ENCODE measurements at places on chromosomes 1 and 21.

DNA sequence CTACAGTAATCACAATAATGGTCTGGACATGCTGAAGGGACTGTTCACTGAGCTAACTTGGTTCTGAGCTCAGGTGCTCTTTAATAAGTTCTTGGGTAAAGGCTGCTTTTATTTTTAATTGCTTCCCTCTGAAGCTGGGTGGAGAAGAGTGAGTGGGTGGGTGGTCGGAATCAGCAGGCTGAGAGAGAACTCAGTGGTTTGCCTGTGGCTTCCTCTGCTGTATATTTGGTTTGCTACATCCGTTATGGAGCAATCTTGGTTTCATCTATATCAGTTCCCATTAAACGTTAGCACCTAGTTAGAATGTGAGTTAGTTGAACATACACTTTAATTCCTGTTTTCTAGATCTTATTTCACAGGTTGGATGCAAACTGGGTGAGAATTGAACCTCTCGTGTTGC, 23.3 kb downstream of the CNIH4 start:
- peak; percentile 94 for DNase-seq

DNA sequence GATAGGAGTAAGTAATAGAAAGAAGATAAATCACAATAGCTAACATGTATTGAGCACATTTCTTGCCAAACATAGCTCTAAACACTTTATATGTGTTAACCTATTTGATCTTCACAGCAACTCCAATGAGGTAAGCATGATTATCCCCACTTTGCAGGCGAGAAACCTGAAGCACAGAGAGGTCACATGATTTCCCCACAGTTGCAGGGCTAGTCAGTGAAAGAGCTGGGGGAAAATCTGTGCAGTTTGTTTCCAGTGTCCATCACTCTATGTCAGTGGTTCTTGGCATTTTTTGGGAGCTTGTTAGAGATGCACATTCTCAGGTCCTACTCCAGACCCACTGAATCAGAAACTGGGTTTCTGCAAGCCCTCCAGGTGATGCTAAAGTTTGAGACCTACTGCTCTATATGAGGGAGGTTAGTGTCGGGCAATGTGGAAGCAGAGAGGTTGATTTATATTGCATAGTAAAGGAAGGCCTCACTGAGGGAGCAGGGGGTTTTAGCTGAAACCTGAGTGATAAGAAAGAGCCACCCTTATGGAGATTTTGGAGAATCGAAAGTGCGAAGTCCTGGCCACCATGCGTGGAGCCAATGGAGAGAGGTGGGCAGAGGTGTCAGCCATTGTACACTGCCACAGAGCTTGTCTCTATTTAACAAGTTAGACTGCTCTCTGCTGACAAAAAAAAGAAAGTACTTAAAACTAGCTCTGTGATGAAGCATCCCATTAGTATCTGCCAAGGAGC, 20.9 kb downstream of the MCOLN3 start:
- DNase-seq, result no peak

GRCh38 chr1:52904927-52905698, 16.4 kb downstream of the ECHDC2 start:
- no peak for DNase-seq

GRCh38 chr1:38041936-38042834, 4.4 kb downstream of the POU3F1 start:
- no peak for DNase-seq

- no peak for DNase-seq
Measured at GRCh38 chr1:114111731-114112641, 41.7 kb downstream of the SYT6 start.

- DNase-seq, result no peak
Measured at GRCh38 chr1:223319398-223319797, 44.6 kb downstream of the SUSD4 start.

DNA sequence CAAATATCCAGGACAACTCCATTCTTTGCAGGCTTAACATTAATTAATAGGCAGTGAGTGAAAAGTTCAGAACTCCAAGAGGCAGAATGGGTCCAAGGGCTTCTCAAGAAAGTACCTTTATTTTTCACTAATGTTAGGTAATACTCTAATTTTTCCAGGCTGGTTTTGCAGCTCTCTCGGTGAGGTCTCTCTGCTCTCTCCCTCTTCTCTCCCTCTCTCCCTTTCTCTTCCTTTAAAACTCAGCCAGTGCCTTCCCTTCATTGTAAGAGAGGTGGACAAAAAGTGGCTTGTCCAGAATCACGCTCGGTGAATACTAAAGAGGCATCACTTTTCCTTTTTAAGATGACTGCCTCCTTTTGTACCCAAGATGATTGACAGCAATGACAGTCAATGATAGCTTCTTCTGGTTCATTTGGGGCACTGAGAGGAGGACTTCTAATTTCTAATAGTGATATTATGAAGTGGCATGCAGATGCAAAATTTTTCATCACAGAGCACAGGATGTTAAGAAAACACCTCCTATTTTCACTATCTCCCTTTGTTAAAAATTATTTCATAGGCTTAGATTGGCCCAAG, 1.3 kb upstream of the CHI3L1 start:
- no peak for DNase-seq

- DNase-seq, result no peak
Measured at GRCh38 chr21:37266515-37267221, 466 bp downstream of the VPS26C start.

DNA sequence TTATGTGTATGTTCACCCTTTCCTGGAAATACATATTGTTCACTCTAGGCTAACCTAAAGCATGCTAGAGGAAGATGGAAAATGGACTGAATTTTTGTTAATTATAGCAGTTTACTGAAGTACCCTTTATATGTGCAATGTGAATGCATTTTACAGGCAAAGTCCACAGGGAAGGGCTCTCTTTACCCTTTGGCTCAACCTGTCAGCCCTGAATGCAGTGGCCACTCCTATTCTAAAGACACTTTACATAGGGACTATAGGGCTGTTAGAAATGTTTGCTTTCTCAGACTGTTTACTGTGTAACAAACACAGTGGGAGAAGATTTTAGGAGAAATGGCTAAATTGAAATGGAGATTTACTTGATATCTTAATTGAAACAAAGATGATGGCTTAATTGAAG, 78.5 kb downstream of the BRINP2 start:
- DNase-seq, result no peak

GRCh38 chr1:62685431-62685859, 2.7 kb downstream of the DOCK7 start:
- no peak for DNase-seq

- no peak for DNase-seq
Measured at GRCh38 chr1:218570456-218570855, 225.3 kb downstream of the TGFB2 start.

GRCh38 chr1:233796146-233796783, 108.2 kb upstream of the SLC35F3 start:
- no peak for DNase-seq

DNA sequence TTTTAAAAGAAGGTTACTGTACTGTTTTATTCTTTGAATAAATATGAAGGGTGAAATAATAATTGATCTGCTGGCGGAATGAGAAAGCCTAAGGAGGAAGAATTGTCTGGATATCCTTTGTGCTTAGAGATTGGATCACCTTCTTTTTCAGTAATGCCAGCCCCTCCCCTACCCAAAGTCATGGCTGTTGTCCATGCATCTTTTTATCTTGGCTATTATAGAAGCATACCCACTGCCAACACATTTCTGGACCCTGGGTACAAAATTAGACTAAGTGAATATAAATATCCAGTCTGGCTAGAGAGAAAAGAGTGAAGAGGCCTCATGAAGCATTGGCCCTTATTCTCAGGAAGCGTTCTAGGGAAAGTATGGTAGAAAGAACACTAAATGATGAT, 28.1 kb downstream of the AK4 start:
- no peak for DNase-seq

DNA sequence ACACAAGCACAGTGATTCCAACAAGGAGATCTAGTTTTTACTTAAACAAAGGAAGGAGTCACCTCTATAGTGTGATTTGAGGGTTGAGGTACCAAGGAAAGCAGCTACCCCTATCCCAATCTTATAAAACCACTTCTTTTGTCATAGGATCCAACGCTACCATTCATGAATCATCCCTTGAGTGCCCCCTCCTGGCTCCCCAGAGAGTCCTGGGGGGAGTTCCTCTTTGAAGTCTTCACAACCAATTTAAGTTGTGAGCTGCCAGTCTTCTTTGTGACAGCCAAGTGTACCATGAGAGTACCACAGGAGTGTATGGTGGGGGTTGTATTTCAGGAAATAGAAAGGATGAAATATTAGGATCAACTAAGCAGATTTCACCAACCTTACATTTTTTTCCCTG, 39.1 kb upstream of the NHLH2 start:
- no peak for DNase-seq

DNA sequence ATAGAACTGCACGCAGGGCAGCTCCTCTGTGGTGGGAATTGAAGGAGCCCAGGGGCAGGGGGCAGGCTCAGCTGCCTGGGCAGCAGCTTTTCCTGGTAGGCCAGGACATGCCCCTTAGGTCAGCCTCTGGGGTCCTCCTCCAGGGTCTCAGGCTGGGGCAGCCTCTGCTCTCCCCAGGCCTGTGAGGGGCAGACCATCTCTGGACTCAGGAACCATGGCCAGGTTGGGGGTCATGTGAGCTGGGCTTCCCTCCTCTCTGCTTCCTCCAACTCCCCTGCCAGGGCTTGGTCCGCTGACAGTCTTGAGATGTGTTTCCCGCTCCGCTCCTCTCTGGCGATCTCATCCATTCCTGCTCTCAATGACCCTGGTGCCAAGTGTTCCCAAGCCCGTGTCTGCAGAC, 5.7 kb downstream of the C1orf210 start:
- DNase-seq, result no peak

GRCh38 chr1:24391882-24392603, 21.5 kb downstream of the STPG1 start:
- no peak for DNase-seq

- DNase-seq, result no peak
Measured at GRCh38 chr1:241918879-241919278, 38.7 kb upstream of the BECN2 start.

DNA sequence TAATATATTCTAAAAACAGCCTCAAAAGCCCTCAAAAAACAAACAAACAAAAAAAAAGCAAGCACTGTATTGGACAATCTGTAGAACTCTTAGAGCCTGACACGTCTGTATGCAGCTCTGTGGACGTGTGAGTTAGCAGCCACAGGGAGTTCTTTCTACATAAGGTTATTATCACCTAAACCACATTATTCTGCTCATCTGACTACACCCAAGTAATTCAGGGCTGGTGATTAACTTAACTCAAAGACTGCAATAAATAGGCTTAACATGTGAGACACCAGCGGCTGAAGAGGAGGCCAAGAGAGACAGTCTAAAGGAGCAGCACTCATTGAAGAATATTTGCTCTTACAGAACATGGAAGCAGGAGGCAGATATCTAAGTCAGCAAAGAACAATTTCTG, 316.0 kb downstream of the VAV3 start:
- no peak for DNase-seq

DNA sequence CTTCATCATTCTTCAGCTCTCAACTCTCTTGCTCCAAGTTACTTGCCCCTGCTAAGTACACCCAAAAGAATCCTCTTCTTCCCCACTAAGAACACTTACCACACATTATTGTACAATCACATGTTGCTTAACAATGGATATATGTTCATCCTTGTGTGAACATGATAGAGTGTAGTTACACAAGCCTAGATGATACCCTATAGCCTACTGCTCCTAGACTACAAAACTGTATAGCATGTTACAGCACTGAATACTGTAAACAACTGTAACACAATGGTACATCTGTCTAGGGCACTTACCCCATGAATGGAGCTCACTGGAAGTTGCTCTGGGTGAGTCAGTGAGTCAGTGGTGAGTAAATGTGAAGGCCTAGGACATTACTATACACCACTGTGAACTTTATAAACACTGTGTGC, 77.4 kb downstream of the RERE start:
- DNase-seq, result no peak

DNA sequence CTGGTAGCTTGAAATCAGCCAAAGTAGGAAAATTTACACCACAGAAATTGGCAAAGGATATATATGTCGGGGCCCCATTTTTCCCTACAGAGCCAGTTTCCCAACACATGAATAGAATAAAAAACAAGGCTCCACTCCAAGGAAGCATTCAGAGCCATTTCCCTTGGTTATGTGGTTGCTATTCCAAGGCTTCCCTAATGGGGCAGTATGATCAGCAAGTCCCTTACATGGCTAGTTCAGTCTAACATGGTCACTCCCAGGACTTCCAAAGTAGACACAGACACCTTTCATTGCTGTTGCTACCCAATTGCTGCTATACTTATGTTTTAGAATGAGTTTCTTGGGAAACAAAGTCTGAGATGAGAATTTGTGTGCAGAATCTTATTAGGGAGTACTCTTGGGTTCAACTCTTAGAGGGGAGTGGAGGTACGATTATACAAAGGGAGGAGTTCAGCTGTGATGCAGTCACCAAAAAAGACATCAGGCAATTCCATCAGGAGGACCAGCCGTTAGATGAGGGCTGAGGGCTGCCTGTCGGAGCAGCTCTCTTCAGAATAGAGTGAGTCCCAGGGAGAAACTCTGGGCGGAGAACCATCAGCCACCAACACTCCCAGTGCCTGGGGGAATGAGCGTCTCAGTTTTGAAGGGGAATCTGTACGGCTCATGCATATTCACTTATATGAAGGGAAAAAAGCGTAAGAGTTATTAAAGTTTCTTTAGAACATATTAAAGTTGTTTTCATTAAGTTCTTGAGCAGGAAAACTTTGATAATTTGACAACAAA, 92.9 kb downstream of the C21orf91 start:
- DNase-seq, result no peak

GRCh38 chr1:151829352-151830046, 2.1 kb downstream of the RORC start:
- DNase-seq, result peak; percentile 11

DNA sequence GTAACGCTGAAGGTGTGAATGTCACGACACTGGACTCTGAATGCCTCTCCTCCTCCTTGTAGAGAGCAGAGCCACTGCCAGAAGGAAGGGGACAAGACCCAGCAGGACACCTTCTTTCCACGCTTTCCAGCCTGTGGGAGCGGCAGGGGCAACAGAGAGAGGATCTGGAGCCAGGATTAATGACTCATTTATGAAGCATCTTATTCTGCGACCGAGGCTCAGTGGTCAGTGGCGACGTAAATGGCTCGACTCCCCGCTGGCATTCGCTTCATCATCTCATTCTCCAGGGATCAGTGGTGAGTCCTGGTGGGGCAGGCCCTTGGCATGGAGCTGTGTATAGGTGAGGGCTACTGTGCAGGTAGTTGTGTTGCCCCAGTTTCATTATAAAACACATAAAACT, 4.6 kb downstream of the SLC37A1 start:
- DNase-seq, result no peak

- no peak for DNase-seq
Measured at GRCh38 chr1:34057347-34058130, 107.5 kb downstream of the CSMD2 start.

DNA sequence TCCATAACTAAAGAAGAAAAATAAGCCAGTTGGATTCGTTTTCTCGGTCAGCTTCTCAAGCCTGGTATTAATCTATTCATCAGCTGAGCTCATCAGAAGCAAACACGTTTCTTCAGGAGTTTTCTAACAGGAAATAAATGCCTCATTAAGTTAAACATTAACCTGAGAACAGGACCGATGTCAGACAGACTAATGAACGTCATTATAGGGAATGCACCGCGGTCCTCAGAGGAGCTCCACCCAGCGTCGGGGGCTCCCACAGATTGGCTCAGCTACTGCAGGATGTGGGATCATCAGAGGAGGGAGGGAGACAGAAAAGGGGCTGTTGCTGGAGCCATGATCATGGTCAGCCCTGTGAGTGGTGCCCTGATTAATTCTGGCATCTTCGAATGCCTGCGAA, 615.4 kb downstream of the PTPRU start:
- DNase-seq, result no peak
